Hematopoietic multipotent progenitor cell treated with erythropoietin and hydrocortisone succinate and interleukin-3 and kit ligand, for 4 days (in vitro differentiated cells): ENCODE measurements at places on chromosomes 5 and 9.

DNA sequence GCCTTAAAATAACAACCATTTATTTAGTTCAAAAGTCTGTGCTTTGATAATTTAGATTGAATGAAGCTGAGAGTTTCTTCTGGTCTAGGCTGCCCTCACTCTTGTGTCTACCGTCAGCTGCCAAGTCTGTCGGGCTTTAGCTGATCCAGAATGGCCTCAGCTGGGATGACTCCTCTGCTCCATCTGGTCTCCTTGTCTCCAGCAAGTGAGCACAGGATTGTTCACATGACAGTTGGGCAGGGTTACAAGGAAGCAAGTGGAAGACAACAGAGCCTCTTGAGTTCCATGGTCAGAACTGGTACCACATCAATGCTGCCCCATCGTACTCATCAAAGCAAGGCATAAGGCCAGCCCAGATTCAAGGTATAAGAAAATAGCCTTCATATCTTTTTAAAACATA is 9.0 kb downstream of the HTR1A start:
- no peak for DNase-seq

DNA sequence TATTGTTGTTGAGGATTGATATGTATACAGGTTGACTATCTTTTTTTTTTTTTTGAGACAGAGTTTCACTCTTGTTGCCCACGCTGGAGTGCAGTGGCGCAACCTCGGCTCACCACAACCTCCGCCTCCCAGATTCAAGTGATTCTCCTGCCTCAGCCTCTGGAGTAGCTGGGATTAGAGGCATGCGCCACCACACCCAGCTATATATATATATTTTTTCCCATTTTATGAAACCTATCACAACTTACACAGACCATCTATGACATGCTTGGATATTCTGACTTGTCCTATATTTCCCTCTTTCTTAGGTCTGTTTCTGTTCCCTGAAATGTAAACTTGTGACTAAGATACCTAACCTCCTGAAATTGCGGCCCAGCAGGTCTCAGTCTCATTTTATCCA is 5.0 kb downstream of the CD14 start:
- DNase-seq, result no peak

- peak; percentile 58 for DNase-seq
Observed at GRCh38 chr9:5518937-5519319, 8.6 kb downstream of the PDCD1LG2 start.

DNA sequence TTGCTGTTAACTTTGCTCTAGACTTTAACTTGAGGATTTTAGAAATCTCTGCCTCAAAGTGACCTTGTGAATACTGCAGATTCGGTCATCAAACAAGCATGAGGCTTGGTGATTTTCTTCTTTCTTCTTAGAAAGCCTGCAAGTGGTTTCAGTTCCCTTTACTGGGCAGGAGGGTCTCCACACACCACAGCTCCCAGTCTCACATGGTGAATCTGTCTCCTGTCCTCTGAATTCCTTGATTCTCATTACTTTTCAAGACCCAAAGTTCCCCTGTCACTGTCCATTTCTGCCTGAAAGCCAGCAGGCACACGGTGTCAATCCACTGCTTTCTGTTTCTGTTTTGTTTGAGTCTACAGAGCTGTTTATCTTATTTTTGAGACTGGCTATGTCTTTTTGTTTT is 14.1 kb downstream of the HSPB3 start:
- DNase-seq, result no peak

DNA sequence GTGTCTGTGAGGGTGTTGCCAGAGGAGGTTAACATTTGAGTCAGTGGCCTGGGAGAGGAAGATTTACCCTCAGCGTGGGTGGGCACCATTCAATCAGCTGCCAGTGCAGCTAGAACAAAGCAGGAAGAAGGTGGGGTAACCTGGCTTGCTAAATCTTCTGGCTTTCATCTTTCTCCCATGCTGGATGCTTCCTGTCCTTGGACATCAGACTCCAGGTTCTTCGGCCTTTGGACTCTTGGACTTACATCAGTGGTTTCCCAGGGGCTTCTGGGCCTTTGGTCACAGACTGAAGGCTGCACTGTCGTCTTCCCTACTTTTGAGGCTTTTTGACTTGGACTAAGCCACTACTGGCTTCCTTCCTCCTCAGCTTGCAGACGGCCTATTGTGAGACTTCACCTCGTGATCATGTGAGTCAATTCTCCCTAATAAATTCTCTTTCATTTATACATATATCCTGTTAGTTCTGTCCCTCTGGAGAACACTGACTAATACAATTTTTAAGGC is 38.1 kb downstream of the PBX3 start:
- DNase-seq, result peak; percentile 35

DNA sequence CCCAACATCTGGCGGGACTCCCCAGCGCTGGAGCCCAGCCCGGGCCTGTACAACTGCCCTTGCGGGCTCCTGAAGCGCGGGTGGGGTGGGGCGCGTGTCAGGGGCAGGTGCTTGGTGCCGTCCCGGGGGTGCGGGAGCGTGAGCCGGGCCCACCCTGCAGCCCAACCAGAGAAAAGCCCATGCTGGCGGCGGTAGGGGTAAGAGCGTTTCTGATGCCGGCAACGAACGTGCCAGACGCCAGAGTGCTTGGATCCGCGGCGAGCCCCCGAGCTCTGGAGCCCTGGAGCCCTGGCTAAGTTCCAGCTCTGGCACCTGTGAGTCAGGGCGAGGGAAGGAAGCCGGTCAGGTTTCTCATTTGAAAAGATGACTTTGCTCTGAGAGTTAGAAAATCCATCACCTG is 58.0 kb downstream of the ZNF510 start:
- peak; percentile 4 for DNase-seq

DNA sequence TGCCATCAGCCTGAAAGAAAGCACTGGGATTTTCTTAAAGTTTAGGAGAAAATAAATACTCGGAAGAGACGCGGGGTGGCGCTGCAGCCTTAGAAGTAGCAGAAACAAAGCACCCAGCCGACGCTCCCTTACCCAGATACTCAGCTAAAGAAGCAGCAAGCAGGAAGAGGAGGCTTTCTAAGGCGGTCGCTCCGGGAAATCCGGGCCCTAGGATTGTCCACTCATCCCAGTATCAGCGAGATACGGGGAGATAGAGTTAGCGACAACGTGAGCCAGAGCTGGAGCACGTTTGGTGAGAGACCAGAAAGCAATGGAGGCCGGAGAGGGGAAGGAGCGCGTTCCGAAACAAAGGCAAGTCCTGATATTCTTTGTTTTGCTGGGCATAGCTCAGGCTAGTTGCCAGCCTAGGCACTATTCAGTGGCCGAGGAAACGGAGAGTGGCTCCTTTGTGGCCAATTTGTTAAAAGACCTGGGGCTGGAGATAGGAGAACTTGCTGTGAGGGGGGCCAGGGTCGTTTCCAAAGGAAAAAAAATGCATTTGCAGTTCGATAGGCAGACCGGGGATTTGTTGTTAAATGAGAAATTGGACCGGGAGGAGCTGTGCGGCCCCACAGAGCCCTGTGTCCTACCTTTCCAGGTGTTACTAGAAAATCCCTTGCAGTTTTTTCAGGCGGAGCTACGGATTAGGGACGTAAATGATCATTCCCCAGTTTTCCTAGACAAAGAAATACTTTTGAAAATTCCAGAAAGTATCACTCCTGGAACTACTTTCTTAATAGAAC is at the start of gene PCDHB2:
Gene PCDHB2, plus strand, starts transcription at position 135 of the 782 bp plus-strand sequence. Its CDS starts 176 bp downstream, at position 311.
- peak; percentile 26 for DNase-seq

- DNase-seq, result peak; percentile 5
Observed at GRCh38 chr5:159975462-159976019, 33.4 kb upstream of the TTC1 start.

GRCh38 chr5:59266410-59266809 is 627.1 kb downstream of the PDE4D start:
- no peak for DNase-seq

- DNase-seq, result no peak
Observed at GRCh38 chr5:119016125-119016774, 27.9 kb upstream of the DTWD2 start.

GRCh38 chr5:4868140-4868735 is 271.9 kb upstream of the ADAMTS16 start:
- peak; percentile 67 for DNase-seq

GRCh38 chr5:73911761-73912393 is 285.9 kb downstream of the ARHGEF28 start:
- no peak for DNase-seq

DNA sequence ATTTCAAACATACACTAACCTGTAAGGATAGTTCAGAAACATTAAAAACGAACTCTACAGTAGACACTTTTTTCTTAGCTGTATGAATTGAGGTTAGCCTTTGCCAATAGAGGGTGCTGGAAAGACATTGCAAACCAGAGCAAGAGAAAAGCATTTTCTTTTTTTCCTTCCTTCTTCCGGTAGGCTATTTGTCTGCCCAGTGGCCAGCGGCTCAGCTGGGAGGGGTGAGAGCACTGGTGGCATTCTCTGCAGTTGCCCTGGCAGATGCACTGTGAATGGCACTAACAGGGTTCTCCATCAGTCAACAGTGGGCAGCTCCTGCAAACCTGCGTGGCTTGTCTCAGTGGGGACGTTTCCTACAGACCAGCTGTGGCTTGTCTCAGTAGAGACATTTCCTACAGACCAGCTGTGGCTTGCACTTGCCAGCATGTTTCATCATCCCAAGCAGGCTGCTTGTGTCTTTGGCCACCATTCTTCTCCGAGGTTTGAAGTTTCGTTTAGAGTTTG is 984.5 kb upstream of the CDH18 start:
- peak; percentile 2 for DNase-seq

- DNase-seq, result no peak
Observed at GRCh38 chr9:79080536-79080935, 491.2 kb upstream of the TLE4 start.

GRCh38 chr5:17314907-17315471 is 97.6 kb downstream of the BASP1 start:
- peak; percentile 73 for DNase-seq

GRCh38 chr5:55694152-55694830 is 17.8 kb downstream of the SLC38A9 start:
- DNase-seq, result peak; percentile 62

- no peak for DNase-seq
Observed at GRCh38 chr5:86864051-86864450, 246.3 kb downstream of the COX7C start.

GRCh38 chr9:20805766-20806165 is 121.7 kb downstream of the FOCAD start:
- no peak for DNase-seq

DNA sequence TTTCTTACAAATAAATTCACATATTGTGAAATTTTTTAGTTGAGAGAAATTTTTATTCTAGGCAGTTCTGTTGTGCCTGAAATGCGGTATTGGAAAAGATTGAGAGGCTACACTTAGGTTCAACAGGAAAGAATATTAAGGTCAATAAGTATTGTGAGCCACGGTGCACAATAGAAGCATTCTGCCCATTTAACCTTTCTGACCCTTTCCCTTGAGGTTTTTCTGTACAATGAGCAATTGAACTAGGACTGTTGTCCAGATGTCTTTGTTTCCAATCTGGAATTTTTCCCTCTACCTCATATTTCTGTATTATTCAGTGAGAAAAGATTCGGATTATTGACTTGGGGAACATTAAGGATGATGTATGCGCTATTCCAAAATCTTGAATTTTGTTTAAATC is 205.2 kb downstream of the NR3C1 start:
- DNase-seq, result no peak

GRCh38 chr5:109468737-109469420 is 59.1 kb upstream of the PJA2 start:
- peak; percentile 97 for DNase-seq

DNA sequence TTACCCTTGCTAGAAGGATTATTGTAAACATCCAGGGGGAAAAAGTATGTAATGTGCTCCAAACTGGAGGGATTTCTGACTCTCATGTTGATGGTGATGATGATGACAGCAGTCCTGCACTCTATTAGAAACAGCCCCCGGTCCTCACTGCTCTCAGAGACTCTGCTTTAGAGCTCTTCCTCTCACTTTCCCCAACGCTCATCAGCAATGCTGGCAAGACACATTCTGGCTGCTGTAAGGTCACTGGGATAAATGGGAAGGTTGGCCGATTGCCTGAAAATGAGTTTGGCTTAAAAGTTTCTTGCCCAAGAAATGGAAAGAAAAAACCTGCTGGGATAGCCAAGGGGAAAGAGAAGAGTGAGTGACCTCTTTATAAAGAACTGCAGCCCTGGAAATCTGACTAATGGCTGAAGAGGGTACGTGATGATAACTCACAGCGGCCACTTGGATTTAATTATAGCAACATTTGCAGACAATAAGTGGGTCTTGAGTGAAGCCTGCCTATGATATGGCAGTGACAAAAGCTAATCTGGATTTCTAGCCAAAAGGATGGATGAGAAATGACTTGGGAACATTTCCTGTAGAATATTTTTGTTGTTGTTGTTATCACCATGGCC is 235.8 kb downstream of the TMEM38B start:
- no peak for DNase-seq

DNA sequence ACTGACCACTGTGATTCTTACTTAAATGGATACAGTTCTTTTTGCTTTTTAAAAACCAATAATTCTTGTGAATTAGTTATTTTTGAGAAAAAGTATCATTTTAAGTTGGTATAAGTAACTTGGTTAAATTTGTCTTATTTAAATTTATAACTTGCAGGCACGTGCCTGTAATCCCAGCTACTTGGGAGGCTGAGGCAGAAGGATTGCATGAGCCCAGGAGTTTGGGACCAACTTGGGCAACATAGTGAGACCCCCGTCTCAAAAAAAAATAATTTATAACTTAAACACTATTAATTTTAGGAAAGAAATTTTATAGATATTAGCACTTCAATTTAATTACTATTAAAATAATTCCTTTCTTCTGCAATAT is 5.0 kb downstream of the CPEB4 start:
- no peak for DNase-seq

- DNase-seq, result no peak
Observed at GRCh38 chr5:81080809-81081460, 120.8 kb downstream of the RASGRF2 start.

DNA sequence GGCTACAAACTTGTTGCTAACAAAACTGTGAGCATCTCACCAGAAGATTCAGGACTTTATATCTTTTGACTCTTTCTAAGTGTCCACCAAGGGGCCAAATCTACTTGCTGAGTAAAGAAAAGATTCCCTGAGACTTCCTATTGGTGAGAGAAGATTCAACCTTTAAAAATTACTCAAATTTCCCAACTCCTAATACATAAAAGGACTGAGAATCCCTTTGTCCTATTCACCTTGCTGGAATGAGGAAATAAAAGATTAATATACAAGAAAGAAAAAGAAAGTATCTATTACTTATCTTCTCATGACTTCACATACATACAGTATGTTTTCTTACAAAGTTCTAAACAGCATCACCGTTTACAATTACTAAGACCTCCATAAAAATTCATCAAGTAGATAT is 47.9 kb upstream of the MYOT start:
- no peak for DNase-seq

GRCh38 chr9:129583308-129584038 is 37.4 kb downstream of the C9orf50 start:
- peak; percentile 64 for DNase-seq

DNA sequence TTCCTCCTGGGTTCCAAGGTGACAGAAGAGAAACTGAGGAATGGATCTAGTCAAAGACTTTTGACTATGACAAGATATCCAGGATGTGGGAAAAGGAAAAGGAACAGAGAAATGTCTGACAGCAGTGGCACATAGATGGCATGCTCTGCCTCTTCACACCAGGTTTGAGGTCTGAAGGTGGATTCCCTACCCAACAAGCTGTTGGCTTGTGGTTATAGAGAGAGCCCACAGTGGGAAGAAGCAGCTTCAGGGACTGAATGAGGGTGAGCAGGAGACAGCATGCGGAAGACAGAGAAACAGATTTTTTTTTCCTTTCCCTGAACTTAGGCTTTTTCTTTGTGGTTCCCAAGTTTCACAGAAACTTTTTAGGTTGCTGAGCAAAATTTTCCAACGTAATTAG is 20.6 kb downstream of the IFNW1 start:
- no peak for DNase-seq

- peak; percentile 67 for DNase-seq
Observed at GRCh38 chr5:67166460-67167285, 29.9 kb downstream of the CD180 start.
